HuH-7 (cell line): ENCODE measurements at places on chromosomes 7 and 10.

- DNase-seq: no peak
Measured at GRCh38 chr7:53351681-53352080, 316.2 kb downstream of the POM121L12 start.

GRCh38 chr7:142813226-142813625, 41.6 kb upstream of the EPHB6 start:
- DNase-seq: no peak

DNA sequence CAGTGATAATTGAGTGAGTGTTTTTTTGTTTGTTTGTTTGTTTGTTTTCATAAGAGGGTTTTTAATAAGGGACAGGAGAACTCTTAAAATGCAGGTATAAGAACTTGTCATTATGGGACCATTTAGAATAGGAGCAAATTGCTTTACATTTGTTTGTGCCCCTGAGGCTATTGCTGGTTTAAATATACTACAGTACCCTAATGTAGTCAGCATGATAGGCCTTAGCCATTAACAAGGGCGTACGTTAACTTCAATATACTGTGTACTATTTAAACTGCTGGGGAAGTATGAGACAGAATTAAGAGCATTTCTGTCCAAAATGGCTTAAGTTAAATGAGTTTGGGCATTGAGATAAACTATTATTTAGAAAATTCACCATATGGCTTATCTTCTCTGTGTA, 26.2 kb downstream of the PRKAR2B start:
- DNase-seq: no peak

- no peak for DNase-seq
Measured at GRCh38 chr7:103569621-103570305, 123.8 kb upstream of the SLC26A5 start.

DNA sequence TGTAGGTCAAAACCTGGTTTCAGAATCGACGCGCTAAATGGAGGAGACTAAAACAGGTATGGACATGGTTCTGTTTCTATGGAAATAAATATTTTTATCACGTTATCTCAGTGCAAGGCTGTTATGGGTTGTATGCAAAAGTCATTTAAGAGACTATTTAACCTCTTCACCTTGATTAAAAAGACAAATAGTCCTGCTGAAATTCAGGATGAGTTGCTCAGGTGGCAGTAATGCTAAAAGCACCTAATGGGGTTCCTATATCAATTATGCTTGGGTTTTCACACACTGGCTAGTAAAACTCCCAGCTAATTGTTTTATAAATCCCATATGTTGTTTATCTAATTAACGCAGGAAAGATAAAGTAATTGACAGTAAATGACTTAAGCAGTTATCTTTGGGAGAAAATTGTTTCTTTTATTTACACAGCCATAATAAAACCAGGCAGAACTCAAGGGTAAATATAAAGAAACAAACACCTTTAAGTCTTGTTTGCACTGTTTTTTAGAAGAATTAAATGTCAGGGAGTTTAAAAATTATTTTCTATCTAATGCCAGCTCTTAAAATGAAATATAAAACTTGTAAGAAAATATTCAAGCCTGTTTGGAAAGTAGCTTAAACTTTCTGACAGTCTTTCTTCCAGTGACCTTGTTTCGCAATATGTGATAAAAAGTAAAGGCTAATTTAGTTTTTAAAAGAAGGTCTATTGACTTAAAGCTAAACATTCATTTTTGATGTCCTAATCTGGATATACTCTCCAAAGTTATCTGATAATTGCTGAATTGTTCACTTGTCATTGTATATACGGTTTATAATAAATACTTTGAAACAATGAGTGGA, 3.2 kb downstream of the HHEX start:
- DNase-seq: peak; percentile 32

GRCh38 chr10:17272648-17273047, 44.6 kb downstream of the VIM start:
- DNase-seq: no peak
